NCI-H2171 (cell line): ENCODE measurements at places on chromosomes 11 and 22.

DNA sequence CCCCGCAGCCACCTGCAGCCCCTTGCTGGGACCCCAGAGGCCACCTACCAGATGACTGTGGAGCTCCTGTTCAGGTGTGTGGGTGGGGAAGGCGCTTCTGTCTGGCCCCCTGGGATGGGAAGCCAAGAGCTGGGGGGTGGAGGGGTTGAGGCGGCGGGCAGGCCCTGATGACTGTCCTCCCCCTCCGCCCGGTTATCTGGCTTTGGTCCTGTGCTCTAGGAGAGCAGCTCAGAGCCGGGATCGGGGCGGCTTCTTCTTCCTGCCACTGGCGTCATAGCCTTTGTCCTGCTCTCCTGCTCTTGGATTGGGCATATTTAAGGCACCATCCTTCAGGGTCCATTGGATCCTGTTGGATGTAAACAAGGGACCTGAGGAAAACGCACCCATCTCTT lies 38.4 kb downstream of the TPCN2 start:
- DNase-seq, result no peak

GRCh38 chr22:37894939-37895670 lies 11.0 kb upstream of the MICALL1 start:
- no peak for DNase-seq

DNA sequence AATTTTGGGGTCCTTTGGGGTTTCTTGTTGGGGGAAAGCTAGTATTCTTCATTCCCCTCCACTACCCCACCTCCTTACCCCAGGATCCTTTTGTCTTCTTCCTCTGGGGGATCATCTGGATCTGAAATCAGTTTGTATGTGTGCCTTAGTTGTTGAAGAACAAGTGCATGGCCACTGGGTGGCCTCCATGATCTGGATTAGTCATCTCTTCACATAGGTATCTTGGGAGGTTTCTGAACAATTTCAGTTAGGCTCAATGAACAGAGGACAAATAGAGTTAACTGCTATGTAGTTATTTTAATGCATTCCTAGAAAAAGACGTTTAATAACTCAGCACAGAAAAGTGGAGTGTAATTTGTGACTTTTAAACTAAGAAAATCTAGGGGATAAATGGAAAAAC lies 7.1 kb upstream of the VWA5A start:
- no peak for DNase-seq

DNA sequence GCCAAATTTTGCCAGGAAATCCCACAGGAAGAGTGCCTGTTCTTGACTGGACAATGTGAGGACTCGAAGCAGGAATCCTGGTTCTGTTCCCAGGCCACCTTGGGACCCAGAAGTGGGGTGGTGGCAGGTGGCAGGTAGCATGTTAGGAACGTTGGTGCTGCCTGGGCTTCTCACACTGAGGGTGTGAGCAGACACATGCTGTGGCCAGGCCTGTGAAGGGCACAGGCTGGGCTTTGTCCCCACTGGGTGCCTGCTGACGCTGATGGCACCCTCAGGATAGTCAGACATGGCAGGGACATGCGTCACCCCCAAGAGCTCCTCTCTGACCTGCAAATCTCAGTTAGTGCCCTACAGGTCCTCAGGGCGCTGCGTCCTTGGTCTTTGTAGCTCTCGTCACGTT lies 21.1 kb upstream of the NECTIN1 start:
- DNase-seq, result no peak

- no peak for DNase-seq
Observed at GRCh38 chr11:118126082-118126838, 26.4 kb downstream of the SCN4B start.

DNA sequence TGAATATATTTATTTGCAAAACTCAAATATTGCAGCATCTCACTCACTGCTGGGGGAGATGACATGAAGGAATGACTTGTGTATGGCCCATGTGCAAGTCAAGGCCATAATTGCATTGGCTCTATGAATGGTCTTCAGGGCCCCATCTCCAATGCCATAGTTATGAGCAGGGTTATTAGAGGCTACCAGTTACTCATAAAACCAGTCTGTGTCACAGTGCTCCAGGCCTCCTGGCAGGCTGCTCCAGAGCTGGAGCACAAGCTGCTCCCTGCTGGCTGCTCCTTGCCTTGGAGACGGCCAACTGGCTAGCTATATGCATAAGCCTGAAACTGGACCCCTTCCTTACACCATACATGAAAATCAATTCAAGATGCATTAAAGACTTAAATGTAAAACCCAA lies 145.7 kb downstream of the TRPC6 start:
- DNase-seq, result no peak

DNA sequence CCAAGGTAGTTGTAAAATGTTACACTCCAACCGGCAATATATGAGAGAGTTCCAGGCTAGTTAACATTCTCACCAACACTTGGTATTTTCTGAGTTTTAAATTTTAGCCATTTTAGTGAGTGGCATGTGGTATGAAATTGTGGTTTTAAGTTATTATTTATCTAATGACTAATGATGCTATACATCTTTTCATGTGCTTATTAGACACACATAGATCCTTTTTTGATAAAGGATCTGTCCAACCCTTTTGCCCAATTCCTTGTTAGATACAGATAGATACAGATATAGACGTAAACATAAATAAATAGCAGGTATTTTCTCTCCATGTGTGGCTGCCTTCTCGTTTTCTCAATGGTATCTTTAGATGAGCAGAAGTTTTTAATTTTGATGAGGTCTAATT lies 39.3 kb downstream of the ALKBH8 start:
- DNase-seq, result no peak

GRCh38 chr11:116344601-116345000 lies 428.2 kb downstream of the BUD13 start:
- DNase-seq, result no peak

- DNase-seq, result no peak
Observed at GRCh38 chr11:103832762-103833161, 203.7 kb upstream of the DDI1 start.

DNA sequence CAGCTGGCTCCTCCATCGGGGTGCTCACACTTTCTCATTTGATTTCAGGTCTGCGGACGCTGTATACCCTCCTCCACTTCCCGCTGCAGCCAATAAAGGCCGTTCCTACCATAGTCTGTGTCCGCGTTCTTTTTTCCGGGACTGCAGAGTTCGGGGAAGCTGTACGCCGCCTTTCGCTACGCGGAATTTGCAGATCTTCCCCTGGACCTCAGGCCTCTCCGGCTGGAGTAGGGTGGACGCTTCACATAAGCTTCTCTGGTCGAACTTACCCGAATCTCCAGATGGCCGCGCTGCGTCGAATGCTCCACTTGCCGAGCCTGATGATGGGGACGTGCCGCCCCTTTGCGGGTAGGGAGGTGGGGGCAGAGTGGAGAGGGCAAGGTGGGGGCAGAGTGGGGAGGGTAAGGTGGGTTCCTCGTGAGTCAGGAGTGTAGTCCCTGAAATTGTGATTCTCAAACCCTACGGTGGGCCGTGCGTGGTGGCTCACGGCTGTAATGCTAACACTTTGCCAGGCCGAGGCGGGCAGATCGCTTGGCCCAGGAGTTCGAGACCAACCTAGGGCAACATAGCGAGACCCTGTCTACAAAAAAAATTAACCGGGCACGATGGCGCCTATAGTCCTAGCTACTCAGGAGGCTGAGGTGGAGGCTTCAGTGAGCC lies 617 bp downstream of the CSKMT start:
- DNase-seq, result no peak

DNA sequence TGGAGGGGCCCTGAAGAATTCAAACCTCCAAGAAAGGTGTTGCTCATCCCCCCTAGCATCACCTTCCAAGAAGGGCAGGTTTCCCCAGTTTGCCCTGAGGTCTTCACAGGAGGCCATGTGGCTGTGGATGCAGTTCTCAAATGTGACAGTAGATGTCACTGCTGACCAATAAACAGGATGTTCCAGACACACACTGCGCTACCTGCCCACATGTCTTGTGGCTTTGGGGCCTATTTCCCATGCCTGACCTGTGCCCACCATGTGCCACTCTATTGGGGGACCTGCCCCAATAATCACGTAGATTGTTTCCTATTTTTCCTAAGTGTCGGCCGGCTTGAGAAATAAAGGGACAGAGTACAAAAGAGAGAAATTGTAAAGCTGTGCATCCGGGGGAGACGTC lies 4.5 kb downstream of the GSTT2 start:
- peak; percentile 46 for DNase-seq

GRCh38 chr11:737366-737765 lies 9.9 kb upstream of the TALDO1 start:
- DNase-seq, result no peak

GRCh38 chr22:50183141-50183971 lies 2.4 kb upstream of the TRABD start:
- no peak for DNase-seq
